Sigmoid colon (tissue), 7 donors: ENCODE measurements at places on chromosomes 4 and X. TPM values are rescaled to one million over a fixed set of nuclear protein-coding genes. Genes with fewer than 3 reads are reported as not detected.

S100G gene
- polyA plus RNA-seq: not detected

IGFBP7 gene
- polyA plus RNA-seq: 29.8 TPM

DAPP1 gene
- polyA plus RNA-seq: 3.0 TPM

PNMA3 gene
- not detected for polyA plus RNA-seq

PDE6B gene
- polyA plus RNA-seq: 0.46 TPM
